ENCODE measurements at places on chromosomes 6 and 20.

DNA sequence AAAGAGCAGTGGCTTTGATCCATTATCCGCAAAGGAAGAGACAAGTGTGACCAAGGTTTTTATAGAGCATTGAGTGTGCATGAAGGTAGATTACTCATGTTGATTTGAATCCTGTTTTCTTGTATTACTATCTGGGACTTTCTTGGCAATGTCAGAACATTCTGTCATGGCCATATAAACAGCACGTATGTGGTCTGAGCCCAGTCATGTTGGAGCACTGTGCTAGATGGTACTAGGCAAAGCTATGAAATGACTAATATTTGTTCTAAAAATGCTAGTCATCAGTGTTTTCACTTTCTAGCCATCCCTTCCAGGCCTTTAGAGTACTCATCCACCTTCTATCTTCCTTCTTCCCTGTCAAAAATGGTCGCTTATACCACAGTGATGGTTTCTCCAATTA is 278.6 kb upstream of the FLRT3 start:
- DNase-seq, result no peak

- DNase-seq, result no peak
Observed at GRCh38 chr20:9608639-9609340, 94.4 kb downstream of the LAMP5 start.

- no peak for DNase-seq
Observed at GRCh38 chr6:113645576-113645970, 211.6 kb upstream of the MARCKS start.

DNA sequence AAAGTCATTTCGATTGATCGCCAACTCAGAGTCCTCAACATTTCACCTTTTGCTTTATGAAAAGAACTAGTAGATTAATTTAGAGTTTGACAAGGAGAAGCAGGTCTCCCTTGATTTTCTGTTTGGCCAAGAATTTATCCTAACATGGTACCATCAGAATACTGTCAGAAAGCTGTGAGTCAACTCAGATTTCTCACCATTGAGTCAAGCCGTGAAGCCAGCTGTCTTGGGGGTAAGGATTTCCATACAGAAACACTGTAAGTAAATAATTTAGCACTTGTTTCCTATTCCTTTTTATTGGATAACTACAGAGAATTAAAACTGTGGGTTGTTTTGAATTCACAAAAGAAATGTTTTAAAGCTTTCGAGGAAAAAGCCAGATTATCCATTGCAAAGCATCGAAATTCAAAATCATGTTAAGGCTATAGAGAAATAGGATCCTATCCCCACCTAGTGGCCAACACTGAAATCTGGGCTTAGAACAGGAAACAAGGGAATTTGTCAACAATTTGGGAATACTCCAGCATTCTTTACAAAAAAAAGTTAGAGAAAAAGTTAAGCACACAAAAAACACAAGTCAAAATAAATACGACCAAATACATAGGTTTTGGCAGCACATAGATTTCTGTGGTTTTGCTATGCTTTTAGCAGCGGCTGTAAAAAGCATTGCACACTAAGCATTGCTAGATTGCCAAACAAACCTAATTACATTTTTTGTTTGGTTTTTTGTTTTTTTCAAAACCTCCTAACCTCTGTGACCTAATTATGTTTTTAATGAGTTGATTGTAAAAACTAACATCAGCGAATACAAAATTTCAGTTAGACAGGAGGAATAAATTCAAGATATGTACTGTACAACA is 44.2 kb downstream of the COL11A2 start:
- DNase-seq, result no peak

- no peak for DNase-seq
Observed at GRCh38 chr6:17865798-17866725, 121.4 kb downstream of the KIF13A start.

DNA sequence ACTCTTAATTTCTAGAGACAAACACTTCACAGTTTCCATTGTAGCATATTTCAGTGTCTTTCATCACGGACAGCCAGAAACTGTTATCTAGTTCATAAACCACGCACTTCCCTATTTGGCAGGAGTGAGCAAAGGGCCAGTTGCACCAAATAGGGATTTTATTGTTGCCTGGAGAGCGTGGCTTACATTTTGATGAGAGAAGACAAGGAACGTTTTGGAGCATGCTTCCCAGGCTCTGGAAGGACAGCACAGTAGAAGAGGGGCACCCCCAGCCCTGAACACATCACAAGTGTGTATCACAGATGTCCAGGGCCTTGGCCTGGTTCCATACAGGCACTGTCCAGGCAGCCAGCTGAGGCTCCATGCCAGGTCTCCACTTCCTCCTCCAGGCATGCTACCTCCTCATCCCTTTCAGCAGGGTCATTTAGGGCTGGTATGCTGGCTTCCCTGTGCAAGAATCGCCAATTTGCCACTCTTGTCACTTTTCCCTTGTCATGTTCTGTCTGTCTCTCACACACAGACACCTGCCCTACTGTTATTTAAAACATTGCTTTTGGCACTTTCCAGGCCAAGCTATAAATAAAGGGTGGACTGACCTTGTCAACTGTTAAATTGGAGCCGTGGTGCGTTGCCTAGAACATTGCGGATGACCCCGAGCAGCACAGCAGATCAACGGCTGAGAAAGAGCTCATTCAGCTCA is 235.0 kb upstream of the GMDS start:
- no peak for DNase-seq

DNA sequence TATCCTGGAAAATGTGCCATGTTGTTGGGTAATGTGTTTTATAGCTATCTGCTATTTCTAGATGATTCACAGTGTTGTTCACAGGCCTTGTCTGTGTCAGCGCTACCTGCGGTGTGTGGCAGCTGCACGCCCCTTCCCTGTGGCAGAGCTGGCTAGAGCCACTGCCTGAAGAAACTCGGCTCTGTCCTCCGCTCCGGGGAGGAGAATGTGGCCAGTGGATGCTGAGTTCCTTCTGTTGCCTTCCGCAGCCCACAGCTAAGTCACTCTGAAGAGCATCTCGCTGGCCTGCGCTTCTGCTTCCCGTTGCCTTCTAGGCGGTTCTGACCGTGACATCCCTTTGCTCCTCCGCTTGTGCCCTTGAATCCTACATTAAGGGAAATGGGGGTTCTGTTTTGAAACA is 135.1 kb downstream of the PLG start:
- no peak for DNase-seq

DNA sequence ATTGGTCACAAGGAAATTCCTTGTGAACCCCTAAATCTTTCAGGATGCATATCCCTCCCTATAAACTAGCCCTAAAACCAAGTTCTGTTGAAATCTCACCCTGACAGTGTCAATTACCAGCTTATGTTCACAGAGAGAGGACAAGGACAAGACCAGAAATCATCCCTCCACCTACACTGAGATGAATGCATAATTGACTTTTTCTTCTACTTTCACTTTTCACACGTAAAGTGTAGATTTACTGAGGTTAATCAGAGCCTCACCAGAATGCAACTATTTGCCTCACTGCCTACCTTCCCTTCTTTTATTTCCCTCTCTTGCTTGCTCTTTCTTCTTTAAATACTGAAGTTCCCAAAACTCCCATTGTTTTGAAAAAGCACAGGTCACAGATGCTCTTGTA is 15.3 kb upstream of the NKAIN2 start:
- no peak for DNase-seq

- no peak for DNase-seq
Observed at GRCh38 chr6:119871520-119871919, 522.0 kb upstream of the MAN1A1 start.

DNA sequence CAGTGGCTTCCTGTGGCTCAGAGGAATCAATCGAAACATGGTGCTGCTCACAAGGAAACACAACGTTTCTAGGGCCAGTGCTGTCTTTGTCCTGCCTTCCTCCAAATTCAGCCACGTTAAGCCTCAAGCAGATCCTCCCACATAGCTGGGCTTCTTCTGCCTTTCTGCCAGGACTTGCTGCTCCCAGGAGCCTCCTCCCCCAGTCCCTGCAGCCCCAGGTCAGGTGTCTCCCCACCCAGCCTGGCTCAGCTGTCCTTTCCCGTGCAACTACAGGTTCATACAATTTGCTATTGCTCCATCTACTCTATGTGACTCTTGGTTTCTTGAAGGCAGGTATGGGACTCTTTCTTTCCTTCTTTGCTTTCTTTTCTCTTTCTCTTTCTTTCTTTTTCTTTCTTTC is 215.3 kb upstream of the RNF24 start:
- DNase-seq, result no peak

DNA sequence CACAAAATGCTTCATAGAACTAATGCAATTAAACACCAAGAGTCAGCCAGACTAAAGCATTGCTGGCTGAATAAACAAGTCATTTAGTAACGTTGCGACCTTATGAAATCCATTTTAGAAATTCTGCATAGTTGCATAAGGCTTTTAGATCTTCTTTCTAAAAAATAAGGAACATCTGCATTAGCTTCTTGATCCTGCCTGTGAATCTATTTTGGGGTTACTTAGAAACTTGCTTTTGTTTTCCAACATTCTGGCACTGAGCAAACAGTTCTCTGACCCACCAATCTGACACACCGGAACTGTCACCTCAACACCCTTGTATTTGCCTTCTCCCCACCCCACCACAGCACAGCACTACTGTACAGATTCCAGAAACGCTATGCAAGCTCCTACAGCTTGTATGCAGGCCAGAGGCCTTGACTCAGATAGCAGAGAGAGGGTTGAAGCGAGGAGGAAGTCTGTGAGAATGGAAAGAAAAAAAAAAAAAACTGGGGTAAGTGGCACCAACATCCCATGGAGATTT is 55.0 kb downstream of the KIF13A start:
- DNase-seq, result no peak

- no peak for DNase-seq
Observed at GRCh38 chr6:111423055-111423633, 59.9 kb downstream of the REV3L start.

DNA sequence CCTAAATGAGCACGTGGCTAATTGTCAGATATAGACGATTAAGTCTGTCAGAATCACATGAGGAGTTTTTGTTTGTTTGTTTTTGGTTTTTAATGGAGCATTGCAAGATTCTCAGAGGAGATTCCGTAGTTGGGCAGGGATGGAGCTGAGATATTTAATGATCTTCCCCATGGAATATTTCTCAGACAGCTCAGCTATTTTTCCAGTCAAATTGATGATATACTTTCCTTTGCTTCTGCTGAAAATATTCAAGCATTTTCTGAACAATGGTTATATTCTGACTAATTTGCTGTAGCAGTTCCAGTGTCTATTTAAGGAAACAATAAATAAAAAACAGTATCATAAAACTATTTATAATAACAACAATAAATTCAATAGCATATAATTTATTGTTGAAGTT is 348.4 kb downstream of the KIF16B start:
- DNase-seq, result no peak

GRCh38 chr20:45782890-45783289 is 8.8 kb downstream of the WFDC3 start:
- DNase-seq, result no peak

DNA sequence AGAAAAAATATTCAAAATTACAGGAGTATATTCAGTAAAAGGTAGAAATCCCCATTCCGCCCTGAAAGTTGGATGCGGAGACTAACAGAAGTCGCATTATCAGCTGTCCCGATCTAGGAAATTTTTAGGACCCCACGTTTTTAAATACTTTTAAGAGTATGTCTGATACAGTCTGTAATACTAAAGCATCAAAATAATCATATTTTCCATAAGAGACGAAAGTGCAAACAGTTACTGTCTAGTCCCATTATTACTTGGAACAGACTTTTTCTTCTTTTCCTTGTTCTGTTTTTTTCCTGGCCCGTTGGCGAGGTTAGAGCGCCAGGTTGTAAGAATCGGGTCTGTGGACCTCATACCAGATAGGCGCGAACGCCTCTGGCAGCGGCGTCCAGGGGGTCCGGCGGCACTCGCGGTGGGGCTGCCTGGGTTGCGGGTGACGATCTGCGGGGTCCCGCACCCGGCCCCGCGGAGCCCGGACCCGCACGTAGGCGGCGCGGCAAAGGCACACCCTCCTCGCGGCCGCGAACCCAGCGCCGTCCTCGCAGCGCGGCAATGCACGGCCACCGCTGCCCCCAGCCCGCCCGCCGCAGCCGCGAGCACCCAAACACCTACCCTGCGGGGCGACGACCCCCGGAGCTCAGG is 460 bp downstream of the PLAGL1 start:
- DNase-seq, result no peak

GRCh38 chr6:57159127-57159526 is 13.0 kb upstream of the BAG2 start:
- no peak for DNase-seq

- no peak for DNase-seq
Observed at GRCh38 chr6:75188221-75188925, 17.5 kb downstream of the COL12A1 start.

DNA sequence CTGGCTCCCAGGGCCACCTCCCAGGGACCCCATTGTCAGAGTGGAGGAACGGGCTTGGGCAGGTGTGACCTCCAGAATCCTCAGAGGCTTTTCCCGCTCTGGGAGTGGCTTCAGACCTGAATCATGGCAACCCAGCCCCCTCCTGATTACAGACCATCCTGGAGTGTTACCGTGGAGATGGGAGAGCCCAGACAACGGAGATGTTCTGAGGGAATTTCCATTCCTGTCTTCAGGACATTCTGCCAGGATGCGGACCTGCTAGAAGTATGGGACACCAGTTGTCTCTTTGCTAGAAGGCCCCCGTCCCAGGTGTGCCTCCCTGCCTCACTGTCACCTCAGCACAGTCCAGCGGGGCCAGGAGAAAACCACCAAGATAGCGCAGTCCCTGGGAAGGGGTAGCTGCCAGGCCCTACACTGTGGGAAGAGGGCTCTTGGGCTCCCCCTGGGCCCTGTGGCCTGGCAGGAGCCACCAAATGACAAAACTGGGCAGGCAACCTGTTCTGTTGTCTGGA is 109.9 kb downstream of the PSMB1 start:
- DNase-seq, result no peak

DNA sequence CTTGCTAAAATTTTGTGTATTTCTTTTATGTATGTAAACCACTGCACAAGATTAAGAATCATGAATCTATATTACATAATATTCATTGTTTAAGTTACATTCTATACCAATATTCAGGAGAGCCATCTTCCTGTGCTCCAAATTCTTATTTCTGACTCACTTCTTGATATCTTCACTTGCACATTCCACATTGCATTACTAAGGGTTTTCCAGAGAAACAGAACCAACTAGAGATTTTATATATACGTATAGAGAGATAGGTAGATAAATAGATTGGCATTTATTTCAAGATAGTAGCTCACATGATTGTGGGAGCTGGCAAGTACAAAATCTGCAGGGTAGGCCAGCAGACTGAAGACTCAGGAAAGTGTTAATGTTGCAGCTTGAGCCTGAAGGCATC is 222.2 kb upstream of the PRSS16 start:
- no peak for DNase-seq

GRCh38 chr6:136403110-136403980 is 113.7 kb upstream of the BCLAF1 start:
- no peak for DNase-seq
